ENCODE measurements at places on chromosomes 3 and 15.
A peak's percentile ranks its signal among the peaks of the same experiment; 100 is the strongest.

- no peak for DNase-seq
Observed at GRCh38 chr15:99109555-99110021, 4.7 kb downstream of the SYNM start.

DNA sequence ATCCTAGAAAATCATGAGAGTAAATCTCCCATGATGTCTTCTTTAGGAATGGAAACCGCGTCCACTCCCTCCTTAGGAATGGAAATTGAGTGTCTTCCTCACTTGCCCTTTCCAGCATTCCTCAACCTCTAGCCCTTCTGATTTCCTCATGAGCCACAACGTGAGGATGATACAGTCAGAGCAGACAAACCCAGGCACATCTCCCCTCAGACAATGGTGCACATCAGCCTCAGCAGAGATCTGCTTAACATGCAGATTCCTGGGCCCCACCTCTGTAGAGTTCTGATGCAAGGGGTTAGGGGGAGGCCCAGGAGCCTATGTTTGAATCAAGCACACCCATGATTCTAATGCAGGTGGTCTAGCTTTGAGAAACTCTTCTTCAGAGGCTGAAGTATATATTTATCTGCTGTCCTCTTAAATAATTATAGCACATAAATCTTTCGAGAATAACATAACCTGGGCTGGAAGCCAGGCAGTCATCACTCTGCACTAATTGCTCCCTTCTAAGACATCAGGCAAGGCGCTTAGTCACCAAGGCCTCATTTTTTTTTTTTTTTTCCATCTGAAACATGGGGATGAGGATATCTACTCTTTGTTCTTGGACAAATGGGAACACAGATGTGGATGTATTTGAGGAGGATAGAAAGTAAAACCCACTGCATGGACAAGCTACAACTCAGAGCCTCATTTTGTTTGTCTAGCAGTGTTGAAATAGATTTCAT, 81.7 kb downstream of the PRICKLE2 start:
- no peak for DNase-seq

GRCh38 chr3:32577581-32578556, 7.2 kb upstream of the DYNC1LI1 start:
- DNase-seq: peak; percentile 27

DNA sequence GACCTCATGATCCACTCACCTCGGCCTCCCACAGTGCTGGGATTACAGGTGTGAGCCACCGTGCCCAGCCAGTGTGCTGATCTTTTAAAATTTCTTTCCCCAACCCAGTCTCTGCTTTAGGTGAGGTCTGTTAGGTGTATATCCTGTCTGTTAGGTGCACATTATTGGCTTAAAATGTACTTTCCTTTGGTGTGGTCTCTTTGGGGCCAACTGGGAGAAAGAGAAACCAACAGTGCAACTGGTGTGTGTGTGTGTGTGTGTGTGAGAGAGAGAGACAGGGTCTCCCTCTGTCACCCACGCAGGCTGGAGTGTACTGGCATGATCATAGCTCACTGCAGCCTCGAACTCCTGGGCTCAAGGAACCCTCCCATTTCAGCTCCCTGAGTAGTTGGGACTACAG, 50.3 kb upstream of the GNB5 start:
- DNase-seq: no peak

DNA sequence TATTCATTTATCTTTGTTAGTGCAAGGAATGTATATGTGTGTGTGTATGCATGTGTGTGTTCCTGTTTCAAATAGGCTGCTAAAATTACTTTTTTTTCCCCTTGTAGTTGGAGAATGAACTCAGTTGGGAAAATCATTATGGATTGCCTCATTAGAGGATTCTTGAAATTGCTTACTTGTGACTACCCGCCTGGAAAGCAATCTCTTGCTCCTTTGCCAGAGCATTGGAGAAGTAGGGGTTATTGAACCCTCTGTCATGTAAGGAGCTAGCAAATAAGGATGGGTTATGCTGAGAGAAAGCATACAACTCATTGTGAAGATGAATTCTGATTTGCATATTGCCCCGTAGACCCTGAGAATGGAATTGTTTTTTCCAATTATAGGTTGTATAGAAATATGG, 474.5 kb downstream of the CADM2 start:
- no peak for DNase-seq

- peak; percentile 29 for DNase-seq
Observed at GRCh38 chr15:67691450-67691849, 133.9 kb upstream of the SKOR1 start.

DNA sequence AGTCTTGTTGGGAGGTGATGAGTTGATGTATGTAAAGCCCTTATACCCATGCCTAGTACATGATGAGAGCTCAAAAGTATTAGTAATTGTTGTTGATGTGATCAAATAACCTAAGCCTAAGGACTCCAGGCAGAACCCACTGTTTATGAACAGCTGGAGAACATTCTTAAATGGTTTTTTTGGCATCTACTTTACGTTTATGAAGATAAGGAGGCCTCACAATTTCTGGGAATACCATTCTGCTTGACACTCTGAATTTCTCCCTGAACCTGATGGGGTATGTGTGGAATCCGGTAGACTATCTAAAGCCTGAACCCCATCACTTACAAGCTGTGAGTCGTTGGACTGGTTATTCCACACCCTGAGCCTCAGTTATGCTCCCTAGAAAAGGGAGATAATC, 244.6 kb upstream of the WNT5A start:
- DNase-seq: no peak

GRCh38 chr3:151903501-151903991, 30.1 kb downstream of the SUCNR1 start:
- DNase-seq: no peak

DNA sequence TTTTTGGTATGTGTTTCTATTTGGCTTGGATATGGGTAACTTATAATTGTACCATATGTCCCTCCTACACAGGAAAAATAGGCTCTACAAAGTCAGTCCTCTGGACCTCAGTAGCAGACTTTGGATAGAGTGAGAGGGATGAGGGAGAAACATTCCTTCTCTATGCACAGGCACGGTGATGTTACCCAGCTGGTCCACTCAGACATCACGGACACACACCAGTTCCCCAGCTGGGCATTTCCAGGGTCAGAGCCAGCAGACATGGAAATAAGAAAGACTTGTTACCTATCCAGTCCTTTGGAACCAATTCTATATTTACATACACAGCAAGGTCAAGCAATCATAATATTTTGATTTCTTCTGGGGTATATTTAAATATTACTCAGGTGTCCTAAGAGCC, 433.1 kb upstream of the KCNMB2 start:
- DNase-seq: no peak

- DNase-seq: no peak
Observed at GRCh38 chr3:57757642-57758297, 1.7 kb downstream of the SLMAP start.

GRCh38 chr3:149638228-149639092, 19.4 kb downstream of the WWTR1 start:
- DNase-seq: no peak

- no peak for DNase-seq
Observed at GRCh38 chr3:32285891-32286290, 47.4 kb downstream of the CMTM8 start.

GRCh38 chr3:174439331-174440252, 419.5 kb upstream of the NAALADL2 start:
- peak; percentile 33 for DNase-seq

DNA sequence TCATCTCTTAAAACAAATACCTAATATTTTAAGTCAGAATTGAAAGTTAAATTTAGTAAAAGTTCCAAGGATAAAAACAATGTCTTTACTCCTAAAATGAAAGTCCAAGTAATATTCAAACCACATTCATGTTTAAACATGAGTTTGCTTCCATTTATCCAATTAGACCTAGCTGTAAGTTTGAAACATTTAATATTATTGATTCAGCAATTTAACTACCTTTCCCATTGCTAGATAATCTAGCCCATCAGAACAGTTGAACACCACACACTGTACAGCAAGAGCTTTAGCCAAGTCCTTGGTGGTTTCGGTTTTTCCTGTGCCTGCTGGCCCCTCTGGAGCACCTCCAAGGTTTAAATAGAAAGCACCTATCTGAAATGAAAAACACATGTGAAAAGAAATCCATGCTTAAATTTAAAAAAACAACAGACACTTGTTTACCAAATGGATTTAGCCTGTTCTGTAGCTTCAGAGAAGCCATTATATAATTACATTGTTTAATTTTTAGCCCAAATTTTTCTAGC, 97.8 kb downstream of the DNAH12 start:
- no peak for DNase-seq

- no peak for DNase-seq
Observed at GRCh38 chr15:33329457-33329856, 18.7 kb downstream of the RYR3 start.

DNA sequence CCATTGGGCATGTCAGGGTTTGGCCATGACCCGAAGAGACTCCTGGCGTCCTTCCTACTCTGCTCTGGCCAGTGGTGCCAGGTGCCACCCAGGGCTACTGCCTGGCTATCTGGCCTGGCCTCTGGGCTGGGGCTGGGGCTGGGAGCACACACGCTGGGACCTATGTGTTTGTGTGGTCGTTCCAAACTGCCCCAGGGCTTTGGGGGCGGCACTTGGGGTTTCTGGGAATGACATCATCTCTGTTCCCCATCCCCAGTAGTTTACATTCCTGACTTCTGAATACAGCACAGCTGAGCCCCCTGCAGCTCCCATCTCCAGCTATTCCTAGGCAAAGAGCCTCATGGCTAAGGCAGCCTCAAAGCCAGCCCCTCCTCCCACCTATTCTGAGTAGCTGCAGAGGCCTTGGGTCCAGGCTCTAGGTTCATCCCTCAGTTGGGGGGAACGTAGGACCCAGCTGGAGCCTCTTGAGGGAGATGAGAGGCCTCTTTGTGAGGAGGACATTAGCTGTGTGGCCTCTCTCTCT, 24.3 kb downstream of the PLEKHO2 start:
- peak; percentile 43 for DNase-seq

GRCh38 chr15:39624806-39625205, 43.9 kb downstream of the THBS1 start:
- no peak for DNase-seq

- DNase-seq: no peak
Observed at GRCh38 chr15:59438625-59439290, 772 bp downstream of the FAM81A start.

DNA sequence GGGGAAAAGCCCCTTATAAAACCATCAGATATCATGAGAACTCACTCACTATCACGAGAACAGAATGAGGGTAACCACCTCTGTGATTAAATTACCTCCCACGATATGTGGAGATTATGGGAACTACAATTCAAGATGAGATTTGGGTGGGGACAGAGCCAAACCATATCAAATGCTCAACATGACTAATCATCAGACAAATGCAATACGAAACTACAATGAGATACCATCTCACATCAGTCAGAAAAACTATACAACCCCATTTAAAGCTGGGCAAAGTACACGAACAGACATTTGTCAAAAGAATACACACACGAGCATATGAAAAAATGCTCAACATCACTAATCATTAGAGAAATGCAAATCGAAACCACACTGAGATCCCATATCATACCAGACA, 67.7 kb downstream of the SCAPER start:
- DNase-seq: no peak

DNA sequence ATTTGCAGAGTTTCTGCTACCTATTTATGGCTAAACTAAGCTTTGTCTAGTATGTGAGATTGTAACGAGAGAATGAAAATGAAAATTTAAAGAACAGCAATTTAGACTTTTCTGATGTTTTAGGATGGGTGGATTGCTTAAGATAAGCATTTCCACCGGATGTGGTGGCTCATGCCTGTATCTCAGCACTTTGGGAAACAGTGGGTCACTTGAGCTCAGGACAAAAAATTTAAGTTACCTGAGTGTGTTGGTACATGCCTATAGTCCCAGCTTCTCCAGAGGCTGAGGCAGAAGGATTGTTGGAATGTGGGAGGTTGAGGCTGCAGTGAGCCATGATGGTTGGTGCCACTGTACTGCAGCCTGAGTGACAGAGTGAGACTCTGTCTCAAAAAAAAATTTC, 3.3 kb downstream of the PPP4R2 start:
- DNase-seq: no peak

GRCh38 chr3:157830556-157831236, 275.5 kb downstream of the SHOX2 start:
- no peak for DNase-seq

GRCh38 chr15:94372821-94373220, 141.5 kb downstream of the MCTP2 start:
- DNase-seq: no peak

DNA sequence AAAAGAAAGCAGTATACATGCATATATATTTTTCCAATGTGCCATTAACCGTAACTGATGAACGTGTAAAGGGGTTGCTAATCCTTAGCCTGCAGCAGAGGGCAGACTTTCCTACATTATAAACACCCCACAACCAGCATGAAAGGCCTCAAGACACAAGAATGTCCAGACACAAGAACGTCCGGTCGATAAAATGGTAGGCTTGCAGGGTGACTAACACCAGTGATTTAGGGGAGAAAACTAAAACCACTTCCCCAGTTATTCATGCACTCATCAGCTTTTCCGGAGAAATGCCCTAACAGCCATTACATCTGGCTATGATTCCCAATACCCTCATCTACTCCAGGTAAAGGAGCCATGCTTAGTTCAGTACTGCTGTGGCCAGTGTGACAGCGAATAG, 57.4 kb downstream of the LRTM1 start:
- DNase-seq: peak; percentile 18

DNA sequence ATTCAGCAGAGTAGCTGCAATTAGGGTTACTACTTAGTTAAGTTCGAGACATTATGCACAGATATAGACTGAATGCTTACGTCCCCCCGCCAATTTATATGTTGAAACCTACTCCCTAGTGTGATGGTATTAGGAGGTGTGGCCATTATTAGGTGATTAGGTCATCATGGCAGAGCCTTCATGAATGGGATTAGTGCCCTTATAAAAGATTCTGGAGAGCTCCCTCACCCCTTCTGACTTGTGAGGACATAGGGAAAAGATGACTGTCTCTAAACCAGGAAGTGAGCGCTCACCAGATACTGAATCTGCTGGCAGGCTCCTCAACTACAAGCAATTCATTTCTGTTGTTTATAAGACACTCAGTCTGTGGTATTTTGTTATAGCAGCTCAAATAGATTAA, 25.6 kb upstream of the TEX9 start:
- DNase-seq: no peak

- no peak for DNase-seq
Observed at GRCh38 chr3:140020541-140020940, 85.6 kb downstream of the CLSTN2 start.
